Activated naive CD4-positive, alpha-beta T cell treated with anti-CD3 and anti-CD28 coated beads for 36 hours (primary cell): ENCODE measurements at places on chromosomes 12 and 14. TPM values are rescaled to one million over a fixed set of nuclear protein-coding genes. Genes with fewer than 3 reads are reported as not detected.

The CD163L1 gene
- total RNA-seq = not detected

The AJUBA gene
- total RNA-seq = 2.1 TPM

The A2ML1 gene
- total RNA-seq = not detected

The MAP3K9 gene
- total RNA-seq = 6.9 TPM

The NEUROD4 gene
- total RNA-seq = not detected

The IQSEC3 gene
- 0.86 TPM for total RNA-seq

The CISTR gene
- not detected for total RNA-seq

The PPP1R1A gene
- not detected for total RNA-seq

The TSPAN9 gene
- 0.91 TPM for total RNA-seq

The SYNDIG1L gene
- not detected for total RNA-seq

The MUCL1 gene
- not detected for total RNA-seq

The AKAP5 gene
- total RNA-seq = 0.57 TPM

The RPL10L gene
- total RNA-seq = not detected

The SLC5A8 gene
- not detected for total RNA-seq

The USP44 gene
- 7.6 TPM for total RNA-seq

The SERPINA5 gene
- total RNA-seq = not detected

The STON2 gene
- total RNA-seq = 0.14 TPM

The JPH4 gene
- not detected for total RNA-seq

The PLA2G1B gene
- not detected for total RNA-seq

The MYO1H gene
- total RNA-seq = not detected
